KG1 (cell line): ENCODE measurements at places on chromosomes 2 and 18.

DNA sequence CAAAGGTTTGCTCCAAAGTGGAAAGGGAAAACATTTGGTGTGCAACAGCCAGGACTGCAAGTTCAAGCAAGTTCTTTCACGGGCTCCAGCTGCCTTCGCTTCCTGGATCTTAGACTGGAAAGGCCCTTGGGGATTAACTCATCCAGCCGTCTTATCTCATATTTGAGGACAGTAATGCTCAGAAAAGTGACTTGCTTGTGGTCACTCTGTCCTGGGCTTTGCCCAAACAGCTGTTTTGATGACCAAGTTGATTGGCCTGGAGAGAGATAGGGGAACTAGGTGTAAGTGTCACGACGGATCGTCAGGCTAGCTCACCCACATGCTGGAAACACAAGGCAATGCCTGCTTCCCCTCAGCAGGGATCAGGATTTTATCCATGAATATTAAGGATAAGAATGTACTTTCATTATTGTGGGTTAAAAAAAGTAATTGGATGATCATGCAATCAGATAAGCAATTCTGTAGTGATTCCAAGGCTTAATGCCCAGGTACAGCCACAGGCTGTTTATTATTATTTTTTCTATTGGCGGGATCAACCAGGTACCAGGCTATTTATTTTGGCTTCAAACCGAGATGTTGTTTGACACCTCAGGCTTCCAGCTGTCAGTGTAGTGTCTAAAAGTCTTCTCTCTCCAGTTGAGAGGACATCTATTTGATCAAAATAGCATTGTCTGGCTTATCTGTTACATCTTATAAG, 162.5 kb upstream of the EPAS1 start:
- DNase-seq: no peak

- DNase-seq: no peak
Observed at GRCh38 chr18:49730951-49731391, 82.4 kb downstream of the ACAA2 start.

DNA sequence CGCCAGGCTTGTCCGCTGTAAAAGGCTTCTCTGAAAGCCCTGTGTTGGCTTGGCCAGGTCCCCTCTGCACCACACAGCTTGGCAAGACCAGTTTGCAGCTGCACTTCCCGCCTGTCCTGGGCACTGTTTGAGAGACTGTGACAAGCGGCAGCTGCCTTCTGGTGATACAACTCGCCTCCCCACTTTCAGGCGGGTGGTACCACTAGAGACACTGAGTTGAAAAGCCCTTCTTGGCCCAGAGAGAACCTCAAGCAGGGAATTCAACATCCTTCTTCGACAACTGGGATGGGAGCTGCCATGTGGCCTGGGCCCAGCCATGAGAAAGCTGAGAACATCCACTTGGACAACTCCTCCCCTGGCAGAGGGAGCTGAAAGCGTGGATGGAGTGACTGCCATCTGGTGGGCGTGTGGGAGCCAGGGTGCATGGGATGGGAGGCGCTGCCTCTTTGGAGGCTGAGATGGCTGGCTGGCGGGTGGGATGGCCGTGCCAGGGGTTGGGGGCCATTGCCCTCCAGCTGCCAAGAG, 125.5 kb upstream of the REV1 start:
- DNase-seq: no peak

DNA sequence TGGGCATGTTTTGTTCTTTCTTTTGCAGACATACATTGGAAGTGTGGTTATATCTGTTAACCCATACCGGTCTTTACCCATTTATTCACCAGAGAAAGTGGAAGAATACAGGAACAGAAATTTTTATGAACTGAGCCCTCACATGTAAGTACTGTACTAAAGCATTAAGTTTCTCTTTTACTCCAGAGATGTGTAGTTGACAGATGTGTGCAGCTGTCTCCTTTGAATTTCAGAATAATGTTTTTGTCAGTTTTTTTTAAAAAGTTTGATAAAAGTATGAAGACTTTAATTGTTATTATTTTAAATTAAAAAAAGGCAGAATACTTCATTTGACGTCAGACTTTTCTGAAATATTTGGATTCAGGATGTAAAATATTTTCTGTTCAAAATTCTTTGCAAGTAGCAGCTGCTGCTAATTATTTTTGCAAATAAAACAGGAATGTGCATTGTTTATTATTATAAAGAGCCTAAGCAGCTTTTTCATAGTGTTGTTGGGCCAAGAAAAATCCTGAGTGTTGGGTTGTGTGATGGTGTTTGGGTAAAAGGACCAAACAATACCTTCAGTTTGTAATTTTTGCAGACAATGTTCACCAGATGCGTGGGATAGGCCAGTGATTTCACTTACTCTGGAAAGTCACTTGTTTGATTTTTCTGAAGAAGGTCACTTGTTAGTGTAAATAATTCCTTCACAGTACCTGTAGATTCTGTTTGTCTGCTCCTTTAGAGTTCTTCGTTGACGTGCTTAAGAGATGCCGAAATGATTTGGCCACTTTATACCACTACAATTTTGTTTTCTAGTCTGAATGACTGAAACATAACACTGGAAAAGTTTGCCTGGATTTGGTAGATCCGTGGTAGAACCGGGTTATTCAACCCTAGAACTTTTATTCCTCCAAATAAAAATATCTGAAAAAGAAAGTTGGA, 51.1 kb downstream of the MYO1B start:
- DNase-seq: no peak

- peak; percentile 7 for DNase-seq
Observed at GRCh38 chr2:193695367-193695766, 1500.6 kb upstream of the TMEFF2 start.

DNA sequence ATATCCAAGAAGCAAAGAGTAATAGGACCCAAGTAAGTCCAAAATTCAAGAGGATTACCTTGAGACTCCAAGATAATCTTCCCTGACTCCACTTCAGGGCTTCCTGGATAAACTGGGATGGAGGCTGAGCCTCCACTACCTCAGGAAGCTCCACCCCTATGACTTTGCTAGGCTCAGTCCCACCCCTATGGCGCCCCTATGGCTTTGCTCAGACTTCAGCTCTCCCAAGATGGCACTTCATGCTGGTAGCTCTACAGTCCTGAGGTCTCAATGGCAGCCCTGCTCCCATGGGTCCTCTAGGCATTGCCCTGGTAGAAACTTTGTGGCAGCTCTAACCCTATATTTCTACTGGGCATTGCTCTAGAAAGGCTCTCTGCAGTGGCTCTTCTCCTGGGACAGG, 69.9 kb upstream of the CHAC2 start:
- DNase-seq: no peak

GRCh38 chr2:3207091-3207491, 170.5 kb downstream of the EIPR1 start:
- no peak for DNase-seq

- no peak for DNase-seq
Observed at GRCh38 chr2:121902171-121902591, 146.7 kb downstream of the TSN start.

- no peak for DNase-seq
Observed at GRCh38 chr2:160415991-160416390, 77.6 kb downstream of the RBMS1 start.

- DNase-seq: no peak
Observed at GRCh38 chr2:160478660-160479059, 14.9 kb downstream of the RBMS1 start.

- DNase-seq: no peak
Observed at GRCh38 chr18:79123948-79124347, 54.8 kb downstream of the ATP9B start.

DNA sequence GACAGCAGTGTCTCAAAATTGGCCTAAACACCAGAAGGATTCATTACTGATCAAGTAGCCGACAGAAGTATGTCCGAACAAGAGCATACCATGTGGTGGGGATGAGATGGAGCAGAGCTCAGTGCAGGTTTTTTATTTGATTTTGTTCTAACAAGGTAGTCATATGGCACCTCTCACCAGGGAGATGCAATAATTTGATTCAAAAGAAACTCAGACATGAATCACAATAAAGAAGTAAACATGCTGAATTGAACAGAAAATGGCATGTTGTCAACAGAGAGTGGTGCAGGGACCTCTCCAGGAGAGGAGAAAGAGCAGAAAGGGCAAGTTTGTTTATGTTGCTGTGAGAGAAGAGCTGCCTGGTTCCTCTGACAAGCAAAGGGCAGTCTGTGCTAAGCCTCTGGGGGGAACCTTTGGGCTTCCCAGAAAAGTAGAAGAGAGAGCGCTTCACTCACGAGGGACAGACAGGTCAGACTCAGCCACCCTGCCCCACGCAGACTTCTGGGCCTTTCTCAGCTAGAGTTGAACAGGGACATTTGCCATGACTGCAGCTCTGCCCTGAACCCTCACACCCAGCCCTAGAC, 351.3 kb upstream of the RAB12 start:
- DNase-seq: no peak

GRCh38 chr18:49227441-49228165, 232.8 kb downstream of the DYM start:
- DNase-seq: no peak

DNA sequence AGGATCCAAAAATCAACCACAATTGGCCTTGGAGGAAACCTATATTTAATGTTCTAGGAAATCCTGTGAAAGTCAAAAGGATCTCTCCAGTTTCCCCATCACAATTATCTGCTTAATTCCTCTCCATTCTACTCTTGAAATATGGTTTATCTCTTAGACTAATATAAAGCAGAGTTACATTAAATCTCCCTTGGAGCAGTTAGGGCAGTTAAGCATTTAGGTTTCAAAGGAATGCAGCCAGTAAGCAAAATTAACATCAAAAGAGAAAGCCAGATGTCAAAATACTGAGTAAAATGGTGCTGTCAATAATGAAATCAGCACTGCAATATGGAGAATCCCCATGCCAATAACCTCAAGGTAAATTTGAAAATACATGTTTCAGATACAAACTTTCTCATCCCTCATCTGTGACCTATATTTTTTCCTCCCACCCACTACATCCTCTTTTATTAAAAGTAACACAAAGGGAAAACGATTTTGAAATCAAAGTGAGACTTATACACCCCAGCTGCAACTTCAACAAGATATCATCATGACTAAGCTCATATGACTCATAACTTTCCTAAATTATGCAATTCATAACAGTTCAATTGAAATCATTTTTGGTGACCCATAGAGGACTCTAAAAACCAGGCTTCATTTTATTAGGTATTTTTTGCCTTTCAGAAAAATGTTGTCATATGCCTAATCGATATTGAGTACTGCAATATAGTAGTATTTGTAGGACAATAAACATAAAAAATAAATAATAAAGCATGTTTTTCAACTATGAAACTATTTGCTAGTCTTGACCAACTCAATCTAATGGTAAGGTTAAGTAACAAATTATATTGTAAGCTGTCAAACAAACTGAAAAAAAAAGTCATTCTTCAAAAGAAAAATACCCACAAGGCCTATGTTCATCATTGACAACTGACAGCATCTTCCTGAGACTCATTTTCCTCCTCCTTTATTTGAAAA, 3.1 kb downstream of the ADAM17 start:
- DNase-seq: no peak

DNA sequence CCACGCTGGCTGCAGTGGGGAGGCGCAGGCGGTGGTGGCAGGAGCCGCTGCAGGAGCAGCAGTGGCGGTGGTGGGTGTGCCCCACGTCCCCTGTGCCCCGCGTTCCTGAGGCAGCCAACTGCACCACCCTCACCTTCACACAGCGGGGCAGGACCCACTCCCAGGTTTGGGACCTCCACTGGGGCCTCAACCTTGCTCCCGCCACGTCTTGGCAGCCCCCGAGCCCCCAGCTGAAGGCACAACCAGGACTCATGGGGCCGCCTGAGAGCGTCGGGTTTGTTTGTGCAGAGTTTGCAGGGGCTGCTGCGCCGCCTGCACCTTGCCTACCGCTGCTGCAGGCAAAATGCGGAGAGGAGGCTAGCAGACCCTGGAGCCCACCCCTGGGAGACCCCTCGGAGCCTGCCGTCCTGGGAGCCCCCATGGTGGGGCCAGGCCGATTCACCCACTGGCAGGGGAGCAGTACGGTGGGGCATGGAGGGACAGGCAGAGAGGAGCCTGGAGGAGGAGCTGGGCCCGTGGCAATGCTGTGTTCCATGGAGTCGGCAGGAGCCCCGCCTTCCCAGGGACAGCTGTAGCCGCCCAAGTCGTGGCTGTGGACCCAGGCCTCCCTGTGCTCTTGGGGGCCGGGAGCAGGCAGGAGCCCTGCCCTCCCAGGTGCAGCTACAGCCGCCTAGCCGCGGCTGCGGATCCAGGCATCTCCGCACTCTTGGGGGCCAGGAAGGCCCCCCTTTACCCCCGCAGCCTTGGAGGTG, 14.7 kb upstream of the EML6 start:
- no peak for DNase-seq

DNA sequence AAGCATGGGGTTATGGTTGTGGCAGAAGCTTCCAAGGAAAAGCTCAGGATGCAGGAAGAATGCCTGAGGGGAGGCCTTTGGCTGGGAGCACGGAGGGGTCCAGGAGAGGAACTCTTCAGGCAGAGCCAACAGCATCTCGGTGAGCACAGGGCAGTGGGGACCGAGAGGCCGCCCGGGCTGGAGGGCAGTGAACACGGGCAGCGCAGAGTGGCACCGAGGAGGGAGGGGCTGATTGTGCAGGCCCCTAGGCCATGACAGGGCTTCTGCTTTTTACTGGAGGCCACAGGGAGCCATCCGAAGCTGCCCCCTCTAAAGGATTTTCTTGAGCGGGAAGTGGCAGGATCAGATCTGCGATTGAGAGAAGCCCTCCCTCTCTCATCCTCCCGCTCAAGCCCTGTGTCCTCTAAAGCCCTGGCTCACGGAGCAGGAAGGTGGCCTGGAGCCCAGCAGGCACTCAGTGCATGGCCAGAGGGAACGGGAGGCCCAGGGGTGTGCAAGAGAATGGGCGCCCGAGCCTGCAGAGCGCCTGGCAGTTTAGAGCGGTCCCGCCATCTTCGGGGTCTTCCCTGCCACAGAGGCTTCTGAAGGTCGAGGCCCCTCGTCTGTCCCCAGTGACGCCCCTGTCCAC, 110.0 kb upstream of the STON1 start:
- DNase-seq: no peak

GRCh38 chr18:45828917-45829811, 3.7 kb downstream of the SIGLEC15 start:
- DNase-seq: no peak

DNA sequence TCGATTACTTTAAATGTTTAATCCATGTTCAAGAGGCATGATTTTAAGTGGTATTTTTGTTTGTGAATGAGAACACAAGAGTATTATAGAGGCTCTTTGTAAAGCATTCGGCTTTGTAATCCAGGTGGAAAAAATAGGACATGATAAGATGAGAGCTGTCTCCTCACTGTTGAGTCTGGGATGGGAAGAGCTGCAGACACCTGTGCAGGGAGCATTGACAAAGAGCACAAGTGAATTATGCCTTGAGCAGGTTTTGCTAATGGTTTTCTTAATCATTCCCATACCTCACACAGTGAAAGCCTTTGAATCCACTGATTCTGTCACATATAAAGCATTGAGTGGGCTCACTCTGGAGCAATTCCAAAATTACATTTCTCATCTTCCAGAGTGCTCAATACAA, 9.6 kb downstream of the COL6A3 start:
- DNase-seq: no peak
